Heart right ventricle (tissue), 16 donors: ENCODE measurements at places on chromosomes 16 and 17. TPM values are rescaled to one million over a fixed set of nuclear protein-coding genes. Genes with fewer than 3 reads are reported as not detected.

- no peaks in the 10 kb centered on the region for H3K4me1 ChIP-seq
- H3K27ac ChIP-seq: no peak overlapping the region
- H3K4me3 ChIP-seq: no peak overlapping the region
Observed at GRCh38 chr16:81127051-81127450, 30.9 kb upstream of the GCSH start.

DNA sequence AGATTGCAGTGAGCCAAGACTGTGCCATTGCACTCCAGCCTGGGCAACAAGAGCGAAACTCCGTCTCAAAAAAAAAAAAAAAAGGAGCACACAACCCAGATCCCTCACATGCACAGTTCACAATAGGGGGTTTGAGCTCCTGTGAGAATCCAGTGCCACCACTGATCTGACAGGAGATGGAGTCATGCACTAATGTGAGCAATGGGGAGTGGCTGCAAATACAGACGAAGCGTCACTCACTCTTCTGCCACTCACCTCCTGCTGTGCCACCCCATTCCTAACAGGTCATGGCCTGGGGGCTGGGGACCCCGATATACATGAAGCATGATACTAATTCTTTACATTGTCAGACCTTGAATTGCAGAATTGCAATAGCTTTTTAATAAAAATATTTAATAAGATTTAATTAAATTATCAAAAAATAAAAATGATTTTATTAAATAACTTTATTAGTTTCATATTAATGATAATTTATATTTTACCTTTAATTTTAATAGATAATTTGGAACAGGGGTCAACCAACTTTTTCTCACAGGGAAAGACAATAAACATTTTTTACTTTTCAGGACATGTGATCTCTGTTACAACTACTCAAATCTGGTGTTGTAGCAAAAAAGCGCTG lies 171.4 kb downstream of the COPRS start:
- DNase-seq: no peak
- no peak overlapping the region for H3K27ac ChIP-seq
- H3K36me3 ChIP-seq: no peaks in the 10 kb centered on the region
- H3K4me1 ChIP-seq: peaks cover 15% of the 10 kb centered on the region
- H3K4me3 ChIP-seq: no peak overlapping the region

DNA sequence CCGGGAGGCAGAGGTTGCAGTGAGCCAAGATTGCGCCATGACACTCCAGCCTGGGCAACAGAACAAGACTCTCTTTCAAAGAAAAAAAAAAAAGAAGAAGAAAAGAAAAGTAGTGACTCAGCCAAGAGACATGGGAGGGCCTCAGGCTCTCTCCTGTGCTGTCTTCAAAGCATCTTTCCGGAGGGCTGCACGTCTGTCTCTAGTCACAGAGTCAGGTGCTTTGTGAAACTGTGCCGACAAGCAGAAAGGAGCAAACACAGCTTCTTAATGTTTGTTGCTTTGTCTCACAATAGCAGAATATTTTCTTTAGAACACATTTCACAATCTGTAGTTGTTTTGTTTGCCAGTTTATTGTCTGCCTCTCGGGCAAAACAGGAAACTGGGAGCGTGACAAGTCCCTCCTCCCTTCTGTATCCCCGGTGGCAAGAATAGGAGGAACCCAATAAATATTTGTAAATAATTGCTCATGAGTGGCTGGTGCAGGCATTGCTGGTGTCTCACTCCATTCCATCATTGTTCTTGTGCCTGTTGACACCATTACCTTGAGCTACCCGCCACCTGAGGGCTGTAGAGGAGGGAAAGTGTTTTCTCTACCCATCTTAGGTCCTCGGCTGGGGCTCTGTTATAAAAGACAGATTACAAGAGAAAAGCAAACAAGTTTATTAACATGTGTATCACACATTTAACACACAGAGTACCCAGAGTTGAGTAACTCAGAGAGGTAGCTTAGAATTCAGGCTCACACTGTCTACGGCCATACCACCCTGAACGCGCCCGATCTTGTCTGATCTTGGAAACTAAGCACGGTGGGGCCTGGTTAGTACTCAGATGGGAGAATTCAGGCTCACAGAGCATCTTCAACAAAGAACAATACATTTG lies 5.5 kb downstream of the GAST start:
- H3K4me1 ChIP-seq: no peaks in the 10 kb centered on the region
- H3K27me3 ChIP-seq: no peaks in the 10 kb centered on the region

The SLC6A4 gene
- total RNA-seq: 0.44 TPM

DNA sequence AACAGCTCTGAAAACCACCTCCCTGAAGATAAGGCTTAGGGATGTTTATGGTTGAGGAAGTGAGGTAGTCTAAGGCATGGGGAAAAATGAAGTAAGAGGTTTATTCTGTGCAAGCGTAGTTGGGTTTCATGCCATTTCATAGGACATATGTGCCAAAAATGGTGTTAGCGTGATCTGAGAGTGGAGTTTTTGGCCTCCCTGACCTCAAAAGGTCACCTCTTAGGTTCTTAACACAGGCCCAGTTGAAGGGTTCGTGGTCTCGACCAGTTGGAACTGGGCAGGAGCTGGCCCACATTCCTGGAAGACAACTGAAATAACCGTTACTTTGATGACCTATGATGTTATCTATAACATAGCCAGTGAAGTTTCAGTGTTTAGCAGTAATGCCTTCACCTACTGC lies 57.0 kb downstream of the MRTFB start:
- no peaks in the 10 kb centered on the region for H3K27me3 ChIP-seq
- no peak for DNase-seq
- H3K4me1 ChIP-seq: peaks cover 7% of the 10 kb centered on the region
- H3K4me3 ChIP-seq: no peak overlapping the region
- no peaks in the 10 kb centered on the region for H3K36me3 ChIP-seq

The KCNG4 gene
- not detected for total RNA-seq

GRCh38 chr17:41101586-41102259 lies at the start of gene KRTAP4-16:
KRTAP4-16 (minus strand) TSS chr17:41102209; CDS start chr17:41102209, 0 bp downstream.
- H3K4me3 ChIP-seq: no peak within 1 kb of the TSS
- H3K27me3 ChIP-seq: peaks cover 25% of the 10 kb centered on the region
- no peak within 1 kb of the TSS for H3K27ac ChIP-seq
- DNase-seq: no peak
- H3K36me3 ChIP-seq: no peaks in the 10 kb centered on the region
- no peaks in the 10 kb centered on the region for H3K4me1 ChIP-seq

GRCh38 chr17:2438823-2439222 lies 38.0 kb upstream of the MNT start:
- no peak overlapping the region for H3K27ac ChIP-seq
- H3K27me3 ChIP-seq: no peaks in the 10 kb centered on the region

- peaks cover 46% of the 10 kb centered on the region for H3K27me3 ChIP-seq
- no peaks in the 10 kb centered on the region for H3K4me1 ChIP-seq
- DNase-seq: no peak
- no peaks in the 10 kb centered on the region for H3K36me3 ChIP-seq
- no peak overlapping the region for H3K27ac ChIP-seq
Observed at GRCh38 chr17:49455272-49455861, 39.7 kb upstream of the NGFR start.

The NPIPB9 gene
- not detected for total RNA-seq

The DHRS11 gene
- 18.3 TPM for total RNA-seq

- H3K36me3 ChIP-seq: no peaks in the 10 kb centered on the region
- H3K27ac ChIP-seq: peak overlapping the region; percentile 25
- H3K4me1 ChIP-seq: peaks cover 14% of the 10 kb centered on the region
Observed at GRCh38 chr17:55734128-55734781, 11.6 kb upstream of the TMEM100 start.

- peak overlapping the region; percentile 88 for H3K27ac ChIP-seq
- H3K4me1 ChIP-seq: peaks cover 47% of the 10 kb centered on the region
- no peaks in the 10 kb centered on the region for H3K36me3 ChIP-seq
- H3K27me3 ChIP-seq: peaks cover 4% of the 10 kb centered on the region
- DNase-seq: peak; percentile 84
Observed at GRCh38 chr16:4330277-4330874, 14.5 kb downstream of the GLIS2 start.

The CPNE7 gene
- not detected for total RNA-seq

- no peak overlapping the region for H3K4me3 ChIP-seq
- H3K27me3 ChIP-seq: no peaks in the 10 kb centered on the region
- no peaks in the 10 kb centered on the region for H3K4me1 ChIP-seq
Observed at GRCh38 chr16:8776129-8776584, 21.3 kb downstream of the TMEM186 start.

The CCDC154 gene
- 0.70 TPM for total RNA-seq

DNA sequence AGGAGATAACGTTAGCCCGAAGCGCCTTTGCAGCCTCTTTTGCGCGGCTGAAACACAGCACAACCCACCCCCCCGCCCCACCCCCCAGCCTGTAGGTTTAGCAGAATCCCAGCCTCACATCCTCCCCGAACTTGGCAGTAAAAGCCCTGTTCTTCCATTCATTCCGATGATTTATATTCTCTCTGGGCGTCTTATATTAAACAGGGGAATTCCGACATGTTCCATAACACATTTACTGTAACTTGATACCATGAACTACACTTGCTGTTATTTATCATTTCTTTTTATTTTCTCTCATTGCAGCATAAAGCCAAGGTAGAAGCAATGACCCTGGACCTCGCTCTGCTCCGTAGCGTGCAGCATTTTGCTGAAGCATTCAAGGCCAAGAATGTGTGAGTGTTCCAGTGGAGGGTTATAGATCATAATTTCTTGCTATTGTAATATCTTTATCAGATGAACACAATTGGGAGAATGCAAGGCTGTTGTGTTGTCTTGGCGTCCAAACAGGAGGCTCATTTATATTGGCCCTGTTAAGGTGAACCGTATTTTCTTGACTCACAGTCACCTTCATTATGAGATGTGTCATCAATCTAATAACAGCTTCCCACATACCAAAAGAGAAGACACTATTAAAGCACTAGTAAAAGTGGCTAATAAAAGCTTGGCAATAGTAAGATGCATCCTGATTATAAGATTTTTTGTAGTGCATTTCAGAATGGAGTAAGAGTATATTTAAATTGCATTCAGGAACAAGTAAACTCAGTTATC lies 287.3 kb downstream of the WWOX start:
- no peaks in the 10 kb centered on the region for H3K27me3 ChIP-seq
- peaks cover 12% of the 10 kb centered on the region for H3K4me1 ChIP-seq

GRCh38 chr16:88465387-88465983 lies 12.4 kb downstream of the ZFPM1 start:
- H3K4me3 ChIP-seq: no peak overlapping the region
- H3K4me1 ChIP-seq: peaks cover 22% of the 10 kb centered on the region
- no peak for DNase-seq
- H3K36me3 ChIP-seq: no peaks in the 10 kb centered on the region
- H3K27me3 ChIP-seq: no peaks in the 10 kb centered on the region

GRCh38 chr17:43125967-43126910 lies 1.1 kb upstream of the BRCA1 start:
- H3K27ac ChIP-seq: peak overlapping the region; percentile 63
- H3K4me3 ChIP-seq: peak overlapping the region; percentile 48
- no peak for DNase-seq
- H3K4me1 ChIP-seq: peaks cover 36% of the 10 kb centered on the region
- H3K36me3 ChIP-seq: peaks cover 5% of the 10 kb centered on the region
- H3K27me3 ChIP-seq: no peaks in the 10 kb centered on the region
